ENCODE measurements at places on chromosomes 3 and 15.

DNA sequence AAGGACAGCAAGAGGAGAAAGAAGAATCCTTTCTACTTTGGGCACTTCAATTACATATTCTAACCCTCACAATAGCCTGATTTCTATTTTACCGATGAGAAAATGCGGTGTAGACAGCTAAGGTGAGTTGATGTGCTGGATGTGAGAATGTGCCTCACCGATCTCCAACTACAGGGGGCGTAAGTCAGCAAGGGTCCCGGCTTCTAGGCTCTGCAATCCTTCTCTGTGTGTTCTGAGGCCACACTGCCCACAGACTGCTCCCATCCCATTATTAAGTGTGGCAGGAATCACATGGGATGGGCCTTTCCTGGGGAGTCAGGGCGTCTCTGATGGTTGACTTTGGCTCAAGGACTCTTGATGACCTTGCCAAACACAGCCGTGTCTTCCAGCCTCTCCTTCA lies 23.6 kb upstream of the RPL35A start:
- DNase-seq = no peak

- peak; percentile 69 for DNase-seq
These were observed 42.2 kb downstream of the CLDN18 start for GRCh38 chr3:138051947-138052802.

- DNase-seq = no peak
These were observed 117.9 kb downstream of the TLE3 start for GRCh38 chr15:69979783-69980182.

DNA sequence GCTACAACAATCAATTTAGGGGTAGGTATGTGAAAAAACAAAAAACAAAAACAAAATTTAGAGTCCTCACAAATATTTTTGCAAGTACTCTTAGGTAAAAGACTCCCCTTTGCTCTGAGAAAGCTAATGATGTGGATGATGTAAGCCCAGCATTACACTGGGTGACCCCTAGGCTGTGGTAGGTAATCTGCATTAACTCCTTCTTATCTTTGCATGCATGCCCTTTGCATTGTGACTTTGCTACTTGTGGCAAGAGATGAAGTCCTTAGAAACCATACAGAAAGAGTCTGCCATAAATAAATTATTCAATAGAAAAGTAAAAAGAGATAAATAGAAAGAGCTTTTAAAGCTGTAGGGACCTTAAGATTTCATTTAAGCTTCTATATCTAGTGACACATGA lies 159.7 kb upstream of the MBNL1 start:
- DNase-seq = no peak

- no peak for DNase-seq
These were observed 33.6 kb downstream of the ZDHHC19 start for GRCh38 chr3:196177567-196177966.

GRCh38 chr15:48683991-48684765 lies 38.7 kb upstream of the FBN1 start:
- no peak for DNase-seq

GRCh38 chr15:56454836-56455235 lies 10.1 kb downstream of the MNS1 start:
- DNase-seq = no peak

DNA sequence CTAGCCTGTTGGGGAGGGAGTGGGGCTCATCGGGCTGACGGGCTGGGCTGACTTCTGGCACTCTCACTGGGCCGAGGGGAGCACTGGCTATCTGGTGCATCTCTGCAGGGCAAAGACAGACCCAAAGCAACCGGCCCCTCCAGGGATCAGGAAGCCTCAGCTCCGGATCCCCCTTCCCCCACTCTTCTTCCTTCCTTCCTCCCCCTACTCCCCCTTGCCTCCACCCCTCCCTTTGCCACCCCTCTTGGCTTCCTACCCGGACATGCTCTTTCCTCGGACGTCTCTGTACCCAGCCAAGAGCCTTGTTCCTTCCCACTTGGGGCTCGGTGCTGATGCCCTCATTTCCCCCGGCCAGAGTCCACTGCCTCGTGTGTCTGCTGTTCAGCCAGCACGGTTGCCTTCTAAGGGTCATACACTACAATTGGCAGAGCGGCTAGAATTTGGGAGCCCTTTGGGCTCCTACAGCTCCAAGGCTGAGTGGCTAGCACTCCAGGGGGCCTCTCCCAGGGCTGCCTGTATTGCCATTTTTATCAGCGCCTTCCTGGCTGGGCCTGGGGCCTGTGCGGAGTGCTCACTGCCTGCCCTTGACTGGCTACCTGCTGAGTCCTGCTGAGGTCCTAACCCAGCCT lies 10.9 kb downstream of the SEMA3F start:
- DNase-seq = no peak

DNA sequence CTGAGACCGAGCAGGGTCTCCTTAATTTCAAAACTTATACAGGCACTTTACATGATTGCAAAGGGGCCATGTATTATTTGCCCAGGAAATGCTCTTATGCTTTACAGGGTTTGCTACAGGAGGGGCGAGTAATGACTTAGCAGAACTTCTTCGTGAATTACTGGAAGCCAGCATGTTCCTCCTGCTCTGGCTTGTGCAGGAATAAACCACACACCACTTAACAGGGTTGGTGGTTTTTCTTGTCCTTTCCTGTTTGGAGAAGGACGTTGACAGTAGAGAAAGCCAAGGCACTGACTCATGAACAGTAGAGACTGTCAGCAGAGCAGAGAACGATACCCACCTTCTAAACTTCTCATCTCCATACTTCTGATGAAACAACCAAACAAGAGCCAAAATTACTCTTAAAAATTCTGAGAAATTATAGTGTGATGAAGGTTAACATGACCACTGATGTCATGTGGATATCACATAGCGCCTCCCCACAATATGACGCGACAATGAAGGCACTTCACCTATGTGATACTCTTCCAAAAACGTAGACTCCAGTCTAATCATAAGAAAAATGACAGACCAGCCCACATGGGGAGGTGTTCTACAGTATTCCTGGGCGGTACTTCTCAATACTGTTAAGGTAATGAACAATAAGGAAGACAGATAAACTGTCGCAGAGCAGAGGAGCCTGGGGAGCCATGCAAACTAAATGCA lies 24.7 kb upstream of the MCTP2 start:
- DNase-seq = no peak

- no peak for DNase-seq
These were observed 86.9 kb upstream of the MEX3B start for GRCh38 chr15:82132742-82133141.

GRCh38 chr3:194871864-194872668 lies 186.4 kb downstream of the FAM43A start:
- DNase-seq = no peak

DNA sequence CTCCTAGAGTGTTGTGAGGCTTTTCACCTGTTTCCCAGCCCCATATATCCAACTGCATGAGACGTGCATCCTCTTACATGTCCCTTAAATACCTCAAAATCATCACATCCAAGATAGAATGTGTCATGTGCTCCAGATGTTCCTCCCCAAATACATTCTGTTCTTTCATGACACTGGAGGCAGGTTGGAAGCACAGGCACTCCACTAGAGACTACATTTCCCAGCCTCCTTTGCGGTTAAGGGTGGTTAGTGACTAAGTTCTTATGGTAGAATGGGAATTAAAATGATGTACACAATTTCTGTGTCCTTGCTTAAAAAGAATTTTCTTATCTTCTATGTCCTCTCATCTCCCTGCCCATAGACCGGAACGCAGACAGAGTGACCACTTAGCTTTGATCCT lies 34.3 kb downstream of the TMEM40 start:
- no peak for DNase-seq

DNA sequence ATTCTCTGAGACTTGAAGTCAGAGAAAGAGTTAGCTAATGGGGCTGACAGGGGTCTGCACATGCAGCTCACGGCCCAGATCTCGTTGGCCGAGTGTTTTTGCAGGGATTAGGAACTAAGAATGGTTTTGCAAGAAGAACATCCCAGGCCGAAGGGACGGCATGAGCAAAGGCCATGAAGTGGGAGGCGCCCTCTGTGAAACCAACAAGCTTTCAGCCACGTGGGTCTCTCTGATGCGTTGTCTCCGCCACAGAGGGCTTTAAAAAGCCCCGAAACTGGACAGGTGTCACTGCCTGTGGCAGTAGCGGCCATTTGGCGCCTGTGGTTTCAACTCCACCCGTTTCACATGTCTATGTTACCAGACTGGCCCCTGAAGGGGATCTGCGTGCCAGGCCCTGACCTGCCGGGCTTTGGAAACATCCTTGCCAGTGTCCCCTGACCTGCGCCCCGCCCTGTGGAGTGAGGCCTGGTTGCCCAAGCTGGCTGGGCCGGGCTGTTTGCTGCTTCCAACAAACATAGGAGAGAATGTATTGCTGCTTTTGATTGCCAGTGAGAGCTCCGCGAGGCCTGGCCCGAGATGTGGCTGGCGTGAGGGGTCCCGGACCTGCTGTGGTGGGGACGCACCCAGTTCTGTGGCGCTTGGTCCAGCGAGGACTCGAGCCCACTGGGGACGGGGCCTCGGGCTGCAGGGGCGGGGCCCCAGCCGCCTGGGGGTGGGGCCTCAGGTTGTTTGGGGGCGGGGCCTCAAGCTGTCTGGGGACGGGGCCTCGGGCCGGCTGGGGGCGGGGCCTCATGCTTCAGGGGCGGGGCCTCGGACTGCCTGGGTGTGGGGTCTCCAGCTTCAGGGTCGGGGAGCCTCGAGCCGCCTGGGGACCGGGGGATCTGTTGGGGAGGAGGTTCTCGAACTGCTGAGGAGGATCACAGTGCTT lies 30.4 kb downstream of the GOLGA6L2 start:
- no peak for DNase-seq

DNA sequence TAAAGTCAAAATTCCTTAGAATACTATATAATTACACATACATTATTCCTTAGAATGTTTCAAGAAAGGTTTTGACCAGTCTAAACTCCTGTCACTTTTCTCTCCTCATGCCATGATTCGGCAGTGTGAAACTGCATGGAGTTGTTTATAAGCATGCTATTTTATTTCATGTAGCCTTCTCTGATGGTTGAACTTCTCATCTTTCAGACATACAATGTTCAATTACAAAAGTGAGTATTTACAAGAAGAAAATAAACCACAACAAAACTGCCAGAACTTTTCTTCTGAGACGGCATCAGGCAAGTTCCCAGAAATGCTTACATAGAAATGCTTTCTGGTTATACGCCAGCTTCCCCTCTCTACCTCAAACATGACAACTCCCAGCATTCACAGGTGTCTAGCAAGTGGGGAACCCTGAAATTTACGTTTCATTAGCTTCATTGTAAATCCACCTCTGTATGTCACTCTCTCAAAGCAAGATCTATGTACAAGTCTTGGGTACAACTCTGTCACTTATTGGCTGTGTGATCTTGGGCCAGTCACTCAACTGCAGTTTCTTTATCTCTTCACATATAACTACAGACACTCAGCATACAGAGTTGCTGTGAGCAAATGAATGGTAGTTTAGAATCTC lies 42.7 kb downstream of the HDGFL3 start:
- DNase-seq = no peak

GRCh38 chr3:127682561-127682960 lies 9.8 kb downstream of the ABTB1 start:
- no peak for DNase-seq

DNA sequence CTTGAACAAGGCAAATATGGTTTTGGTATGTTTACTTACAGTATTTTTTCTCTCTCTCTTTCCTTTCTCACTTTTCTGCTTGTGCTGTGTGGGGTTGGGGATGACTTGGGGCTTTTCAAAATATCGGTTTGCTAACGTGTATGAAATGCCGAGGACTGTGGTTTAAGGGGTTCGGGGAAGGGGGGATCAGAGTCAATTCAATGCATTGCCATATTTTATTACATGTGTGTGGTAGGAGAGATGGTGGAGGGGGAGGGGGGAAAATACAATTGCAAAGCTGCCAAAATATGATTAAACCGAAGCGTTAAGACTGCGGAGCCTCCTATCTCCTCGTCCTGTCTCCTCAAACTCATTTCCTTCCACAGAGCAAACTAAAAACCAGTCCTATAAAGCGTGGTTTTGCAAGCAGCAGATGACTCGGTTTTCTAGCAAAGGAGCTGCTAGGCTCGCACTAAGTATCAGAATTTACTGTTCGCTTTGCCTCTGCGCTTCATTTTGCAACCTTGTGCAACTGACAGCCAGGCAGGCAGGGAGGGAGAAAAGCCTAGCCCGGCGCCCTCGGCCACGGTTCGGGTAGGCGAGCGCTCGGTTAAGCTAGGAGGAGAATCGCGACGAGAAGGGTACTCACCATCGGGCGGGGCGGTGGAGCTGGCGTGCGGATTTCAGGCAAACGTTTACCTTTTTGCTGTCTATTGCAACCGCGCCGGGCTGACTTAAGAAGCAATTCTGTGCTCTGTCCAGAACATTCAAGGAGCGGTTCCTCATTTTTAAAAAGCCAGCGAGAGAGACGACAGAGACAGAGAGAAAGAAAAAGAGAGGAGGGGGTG lies 4.0 kb upstream of the NR2F2 start:
- peak; percentile 54 for DNase-seq

- DNase-seq = no peak
These were observed 17.9 kb upstream of the FAN1 start for GRCh38 chr15:30885814-30886213.

GRCh38 chr3:187725224-187725623 lies 20.0 kb downstream of the BCL6 start:
- no peak for DNase-seq

DNA sequence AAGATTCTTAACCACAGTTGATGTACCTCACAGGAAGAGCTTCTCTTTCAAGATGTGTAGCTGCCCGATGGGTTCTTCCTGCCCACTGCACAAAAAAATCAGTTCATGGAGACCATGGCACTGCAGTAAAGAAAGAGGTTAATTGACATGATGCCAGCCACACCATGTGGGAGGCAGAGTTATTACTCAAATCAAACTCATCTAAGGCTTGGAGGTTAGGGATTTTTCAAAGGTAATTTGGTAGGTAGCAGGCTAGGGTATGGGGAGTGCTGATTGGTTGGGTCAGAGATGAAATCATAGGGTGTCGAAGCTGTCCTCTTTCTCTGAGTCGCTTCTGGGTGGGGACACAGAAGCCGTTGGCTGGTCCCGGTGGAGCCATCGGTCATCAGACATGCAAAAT lies 57.4 kb upstream of the BDH1 start:
- no peak for DNase-seq

DNA sequence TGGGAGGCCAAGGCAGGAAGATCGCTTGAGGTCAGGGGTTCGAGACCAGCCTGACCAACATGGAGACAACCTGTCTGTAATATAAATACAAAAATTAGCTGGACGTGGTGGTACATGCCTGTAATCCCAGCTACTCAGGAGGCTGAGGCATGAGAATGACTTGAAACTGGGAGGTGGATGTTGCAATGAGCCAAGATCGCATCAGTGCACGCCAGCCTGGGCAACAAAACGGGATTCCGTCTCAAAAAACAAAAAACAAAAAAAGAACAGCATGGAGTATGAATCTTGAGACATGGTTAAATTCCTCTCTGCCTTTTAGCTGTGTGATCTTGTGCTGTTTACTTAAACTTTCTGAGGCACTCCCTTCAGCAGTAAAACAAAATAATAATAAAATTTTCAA lies 244.9 kb downstream of the FGF12 start:
- no peak for DNase-seq

Data from lower lobe of right lung (tissue), 2 donors.